Stimulated activated CD4-positive, alpha-beta T cell treated with anti-CD3 and anti-CD28 coated beads, Interleukin-1b, Interleukin-23, amount 100 ng/mL, for 48 hours (primary cell): ENCODE measurements at places on chromosomes 3 and 15.

DNA sequence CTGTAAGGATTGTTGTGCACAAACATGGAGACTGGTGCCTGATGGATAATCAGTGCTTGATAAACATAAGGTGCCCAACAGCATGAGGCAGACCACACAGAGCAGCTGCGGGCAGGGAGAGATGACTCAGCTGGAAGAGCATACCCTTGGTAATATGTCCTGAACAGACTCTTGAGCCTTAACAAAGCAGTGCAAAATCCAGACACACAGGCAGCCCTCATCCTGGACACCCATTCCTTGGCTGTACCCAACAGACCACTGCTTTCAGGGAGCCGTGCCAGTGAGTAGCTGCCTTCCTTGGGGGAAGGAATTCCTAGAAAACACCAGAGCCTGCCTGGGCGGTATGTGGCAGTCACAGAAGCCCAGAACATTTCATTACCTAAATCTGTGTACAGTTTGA is 156.2 kb downstream of the CLSTN2 start:
- DNase-seq = no peak

DNA sequence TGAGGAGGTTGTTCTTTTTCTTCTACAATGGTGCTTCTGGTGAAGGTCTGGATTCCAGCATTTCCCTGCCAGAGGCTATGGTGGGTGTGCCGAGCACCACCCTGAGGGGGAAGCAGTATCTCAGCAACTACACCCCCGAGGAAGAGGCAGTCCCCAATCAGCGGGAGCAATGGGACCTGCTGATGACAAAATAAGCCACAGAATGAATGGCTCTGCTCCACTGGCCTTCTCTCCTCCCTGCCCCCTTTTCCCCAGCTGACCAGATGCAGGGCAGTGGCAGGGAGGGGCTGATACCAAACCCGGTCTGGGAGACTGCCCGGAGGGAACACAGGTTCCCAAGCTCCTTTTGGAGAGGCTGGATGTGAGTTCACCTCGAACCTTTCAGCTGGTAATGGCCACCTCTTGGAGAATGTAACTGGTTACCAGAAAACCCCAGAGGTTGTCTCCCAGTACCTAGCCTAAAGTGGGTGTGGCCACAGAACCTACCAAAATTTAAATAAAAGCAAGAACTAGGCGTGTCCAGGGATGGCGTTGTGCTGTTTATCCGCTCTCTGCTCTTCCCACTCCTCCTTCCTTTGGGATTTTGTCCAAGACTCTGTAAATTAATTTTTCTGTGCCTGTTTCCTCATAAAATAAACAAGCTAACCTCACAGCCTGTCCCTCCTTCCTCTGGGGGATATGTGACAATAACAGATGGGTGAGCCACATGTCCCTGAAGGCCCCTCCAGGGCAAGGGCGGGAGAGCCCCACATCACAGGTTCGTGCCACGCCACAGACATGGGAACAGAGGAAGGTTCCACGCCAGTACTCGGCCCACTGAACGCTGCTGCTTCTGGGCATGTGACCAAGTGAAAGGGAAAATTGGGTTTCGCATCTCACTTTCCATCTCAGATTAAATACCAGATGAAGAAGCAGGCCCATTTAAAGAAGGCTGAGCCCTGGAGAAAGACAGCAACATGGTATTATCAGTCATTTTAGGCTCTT is 35.1 kb upstream of the SPTBN5 start:
- no peak for DNase-seq

- DNase-seq = no peak
Measured at GRCh38 chr3:125317761-125318160, 57.4 kb downstream of the ZNF148 start.

DNA sequence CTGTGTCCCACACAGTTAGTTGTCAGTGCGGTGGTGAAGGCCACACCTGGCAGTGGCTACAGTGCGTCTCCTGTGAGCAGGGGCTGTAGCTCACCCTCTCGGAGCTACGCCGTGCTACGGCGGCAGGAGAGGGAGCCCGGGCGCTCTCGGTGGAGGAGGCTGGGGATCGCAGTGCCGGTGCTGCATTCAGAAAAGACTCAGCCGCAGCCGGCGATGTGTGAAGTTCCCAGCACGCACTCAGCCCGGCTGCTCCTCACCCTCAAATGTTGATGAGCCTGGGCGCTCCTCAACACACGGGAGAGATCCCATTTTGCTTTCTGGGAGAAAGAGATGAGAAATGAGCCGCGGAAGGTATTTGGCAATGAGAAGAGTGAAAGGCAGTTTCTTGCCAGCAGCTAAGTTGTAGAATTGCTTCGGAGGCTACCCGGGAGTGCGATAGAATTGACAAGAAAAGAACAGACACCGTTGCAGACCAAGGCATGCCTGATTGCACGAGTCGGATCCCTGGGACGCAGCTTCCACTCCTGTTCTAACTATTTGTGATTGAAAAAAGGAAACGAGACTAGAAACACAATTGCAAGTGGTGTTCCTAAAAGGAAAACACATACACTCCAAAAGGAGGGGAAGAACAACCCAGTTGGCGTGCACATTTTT is at the start of gene UNC13C:
UNC13C (plus strand) TSS at position 189 of the 654 bp plus-strand sequence. CDS start 34,463 bp downstream, outside the sequence.
- DNase-seq = no peak

- DNase-seq = no peak
Measured at GRCh38 chr3:29949940-29950616, 656.3 kb upstream of the TGFBR2 start.

GRCh38 chr3:14456794-14457193 is 54.4 kb downstream of the SLC6A6 start:
- no peak for DNase-seq

- DNase-seq = no peak
Measured at GRCh38 chr15:67801926-67802914, 23.1 kb upstream of the SKOR1 start.

GRCh38 chr3:13268961-13269441 is 151.1 kb downstream of the NUP210 start:
- no peak for DNase-seq

DNA sequence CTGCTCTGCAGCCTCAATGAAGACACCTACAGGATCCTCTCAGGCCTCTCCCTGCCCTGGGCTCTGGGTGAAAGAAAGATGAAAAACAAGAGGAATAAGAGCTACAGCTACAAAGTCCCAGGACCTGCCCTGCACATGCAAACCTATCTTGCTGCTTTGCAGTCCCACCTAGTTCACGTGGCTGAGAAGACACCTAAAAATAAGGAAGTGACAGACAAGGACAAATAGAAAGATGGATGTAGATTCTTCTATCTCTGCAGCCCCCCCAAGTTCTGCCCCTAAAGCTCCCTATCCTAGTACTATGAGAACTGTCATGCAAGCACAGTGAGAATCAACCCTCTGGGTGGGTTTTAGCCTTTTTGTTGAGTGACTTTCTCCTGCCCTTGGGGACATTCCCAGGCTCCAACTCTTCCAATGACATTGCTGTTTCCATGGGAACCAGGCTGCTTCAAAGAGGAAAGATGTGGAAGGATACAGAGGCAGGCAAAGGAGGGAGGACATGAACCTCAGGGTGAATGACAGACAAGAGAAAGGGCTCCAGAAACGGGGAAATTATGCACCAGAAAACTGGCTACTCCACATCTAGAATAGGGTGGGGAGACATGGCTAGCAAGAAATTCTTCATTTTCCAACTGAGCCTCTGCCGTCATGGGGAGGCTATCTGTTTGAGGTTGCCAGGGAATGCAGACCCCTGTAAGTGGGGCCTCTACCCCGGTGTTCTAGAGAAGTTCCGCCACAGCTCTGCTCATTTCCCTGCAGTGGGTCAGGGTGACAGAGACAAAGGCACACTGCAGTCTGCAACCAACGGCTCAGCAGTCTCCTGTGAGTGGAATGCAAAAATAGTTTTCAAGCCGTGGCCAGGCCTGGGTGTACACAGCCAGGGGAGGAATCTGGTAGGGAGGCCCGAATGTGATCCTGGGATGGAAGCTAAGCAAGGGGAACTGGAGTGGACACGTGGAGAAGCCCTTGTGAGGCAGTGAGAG is 5.2 kb downstream of the CSPG5 start:
- no peak for DNase-seq

- no peak for DNase-seq
Measured at GRCh38 chr3:101928890-101929289, 79.6 kb downstream of the NFKBIZ start.

- no peak for DNase-seq
Measured at GRCh38 chr15:90647326-90647725, 69.8 kb upstream of the BLM start.

DNA sequence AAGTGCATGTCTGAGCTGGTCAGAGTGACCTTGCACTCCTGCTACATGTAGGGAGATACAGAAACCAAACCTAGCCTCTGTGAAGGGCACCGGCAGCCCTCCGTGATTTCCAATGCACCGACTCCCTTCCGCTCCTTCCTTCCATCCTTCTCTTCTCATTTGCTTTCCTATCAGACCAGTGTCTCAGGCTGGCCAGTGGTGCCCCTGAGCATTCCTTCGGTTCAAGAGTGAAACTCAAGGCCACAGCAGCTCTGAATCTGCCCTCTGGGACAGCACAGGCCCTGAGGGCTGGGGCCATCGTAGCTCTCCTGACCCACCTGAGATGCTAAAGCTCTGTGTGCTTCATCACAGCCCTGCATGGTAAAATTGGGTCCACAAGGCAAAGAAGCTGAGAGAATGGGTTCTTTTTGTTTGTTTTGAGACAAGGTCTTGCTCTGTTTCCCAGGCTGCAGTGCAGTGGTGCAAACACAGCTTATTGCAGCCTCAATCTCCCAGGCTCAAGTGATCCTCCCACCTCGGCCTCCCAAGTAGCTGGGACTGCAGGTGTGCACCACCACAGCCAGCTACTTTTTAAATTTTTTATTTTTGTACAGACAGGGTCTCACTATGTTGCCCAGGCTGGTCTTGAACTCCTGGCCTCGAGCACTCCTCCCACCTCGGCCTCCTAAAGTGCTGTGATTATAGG is 2.3 kb upstream of the BMF start:
- DNase-seq = no peak

GRCh38 chr3:131933665-131934064 is 101.1 kb downstream of the CPNE4 start:
- DNase-seq = no peak

GRCh38 chr3:9750556-9751411 is 1.0 kb downstream of the OGG1 start:
- DNase-seq = no peak

DNA sequence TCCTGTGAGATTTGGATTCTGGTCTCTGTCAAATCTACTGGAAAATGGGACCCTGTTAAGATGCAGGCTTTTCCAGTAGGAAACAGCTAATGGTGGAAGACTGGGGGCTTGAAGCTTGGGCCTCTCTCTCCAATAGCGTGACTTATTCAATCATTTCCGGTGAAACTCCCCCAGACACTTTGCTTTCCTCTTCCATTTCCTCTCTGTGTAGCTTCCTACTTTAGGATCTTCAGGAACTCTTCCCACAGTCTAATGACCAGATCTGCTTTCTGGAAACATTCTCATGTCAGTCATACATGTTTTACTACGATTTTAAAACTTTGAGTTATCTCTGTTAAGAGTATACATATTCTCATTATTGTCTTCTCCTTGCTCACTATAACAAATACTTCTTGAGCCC is 28.0 kb upstream of the TPRG1 start:
- DNase-seq = no peak

DNA sequence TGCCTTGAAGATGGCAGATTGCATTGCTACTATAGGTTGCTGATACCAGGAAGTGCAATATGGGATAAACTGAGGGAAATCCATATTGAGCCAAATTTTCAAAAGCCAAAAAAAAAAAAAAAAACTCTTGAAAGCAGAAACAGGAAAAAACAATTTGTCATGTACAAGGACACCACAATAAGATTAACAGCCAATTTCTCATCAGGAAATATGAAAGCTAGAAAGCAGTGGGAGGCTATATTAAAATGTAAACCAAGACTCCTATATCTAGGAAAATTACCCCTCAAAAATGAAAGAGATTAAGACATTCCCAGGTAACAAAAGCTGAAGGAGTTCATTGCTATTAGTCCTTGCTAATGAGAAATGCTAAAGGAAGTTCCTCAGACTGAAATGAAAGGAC is 462.8 kb upstream of the DPH6 start:
- no peak for DNase-seq

- DNase-seq = no peak
Measured at GRCh38 chr15:57019496-57020160, 101.2 kb downstream of the TCF12 start.

DNA sequence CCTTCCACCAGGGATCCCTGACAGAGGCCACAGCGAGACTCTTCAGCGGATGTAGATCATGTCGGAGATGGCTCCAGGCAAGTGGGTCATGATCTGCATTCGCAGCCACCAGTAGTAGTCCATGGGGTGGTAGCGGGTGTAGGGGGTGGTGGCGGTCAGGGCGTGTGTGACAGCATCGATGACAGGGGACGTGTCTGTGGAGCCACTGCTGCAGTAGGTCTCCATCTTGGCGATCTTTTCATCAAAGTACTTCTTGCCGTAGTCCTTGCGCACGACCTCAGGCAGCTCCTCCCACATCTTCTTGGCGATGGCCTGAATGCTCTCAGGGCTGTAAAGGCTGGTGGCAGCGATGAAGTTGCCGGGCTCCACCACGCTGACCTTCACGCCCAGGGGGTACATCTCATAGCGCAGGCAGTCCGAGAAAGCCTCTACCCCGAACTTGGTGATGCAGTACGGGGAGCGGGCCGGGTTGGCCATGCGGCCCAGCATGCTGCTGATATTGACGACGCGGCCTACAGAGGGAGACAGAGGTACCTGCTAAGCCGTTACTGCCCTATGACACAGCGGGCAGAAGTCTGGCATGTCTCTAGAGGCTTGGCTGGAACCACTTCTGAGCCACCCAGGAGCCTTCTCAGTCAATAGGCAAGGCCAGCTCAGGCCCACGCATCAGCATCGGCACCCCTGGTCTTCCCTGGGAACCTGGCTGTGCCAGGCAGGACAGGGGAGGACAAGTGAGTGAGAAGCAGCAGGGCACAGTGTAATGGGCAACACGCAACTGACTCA is 43.7 kb downstream of the BDH1 start:
- no peak for DNase-seq

DNA sequence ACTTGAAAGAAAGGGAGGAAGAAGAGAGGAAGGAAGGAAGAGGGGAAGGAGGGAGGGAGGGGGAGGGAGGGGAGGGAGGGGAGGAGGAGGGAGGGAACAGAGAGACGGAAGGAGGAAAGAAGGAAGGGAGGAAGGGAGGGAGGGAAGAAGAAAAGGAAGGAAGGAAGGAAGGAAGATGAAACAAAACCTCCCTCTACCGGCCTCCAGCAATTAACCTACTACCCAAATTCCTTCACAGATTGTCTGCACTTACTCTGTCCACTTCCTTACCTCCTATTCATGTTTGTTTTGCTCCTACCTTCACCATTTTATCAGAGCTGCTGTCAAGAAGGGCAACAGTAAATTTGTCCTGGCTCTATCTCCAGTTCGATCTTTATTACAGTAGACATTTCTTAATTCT is 44.6 kb upstream of the BCL6 start:
- DNase-seq = no peak

DNA sequence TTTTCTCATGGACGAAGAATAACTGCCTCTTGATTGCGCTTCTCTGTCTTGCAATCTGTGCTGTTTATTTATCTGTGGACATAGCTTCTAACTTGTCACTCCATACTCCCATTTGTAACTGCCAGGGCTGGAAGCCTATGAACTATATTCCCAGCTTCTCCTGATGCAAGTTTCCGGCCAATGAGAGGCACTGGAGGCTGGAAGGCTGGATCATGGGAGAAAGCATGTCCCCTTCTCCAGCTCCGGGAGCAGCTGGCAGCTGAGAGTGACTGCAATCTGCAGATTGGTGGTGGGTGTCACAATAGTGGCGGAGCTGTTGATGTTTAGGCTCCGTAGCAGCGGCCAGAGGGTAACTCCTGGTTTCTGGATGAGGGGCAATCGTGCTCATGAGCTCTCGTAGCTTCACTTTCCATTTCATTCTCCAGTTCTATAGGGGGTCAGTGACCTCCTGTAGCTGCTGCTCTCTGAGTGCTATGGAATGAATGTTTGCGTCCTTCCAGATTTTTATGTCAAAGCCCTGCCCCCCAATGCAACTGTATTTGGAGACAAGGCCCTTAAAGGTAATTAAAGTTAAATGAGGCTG is 35.7 kb upstream of the PCSK6 start:
- DNase-seq = no peak
